ENCODE measurements at places on chromosomes 4 and X.

- no peak for DNase-seq
These were observed 12.5 kb upstream of the CD99 start for GRCh38 chrX:2678583-2678982.

DNA sequence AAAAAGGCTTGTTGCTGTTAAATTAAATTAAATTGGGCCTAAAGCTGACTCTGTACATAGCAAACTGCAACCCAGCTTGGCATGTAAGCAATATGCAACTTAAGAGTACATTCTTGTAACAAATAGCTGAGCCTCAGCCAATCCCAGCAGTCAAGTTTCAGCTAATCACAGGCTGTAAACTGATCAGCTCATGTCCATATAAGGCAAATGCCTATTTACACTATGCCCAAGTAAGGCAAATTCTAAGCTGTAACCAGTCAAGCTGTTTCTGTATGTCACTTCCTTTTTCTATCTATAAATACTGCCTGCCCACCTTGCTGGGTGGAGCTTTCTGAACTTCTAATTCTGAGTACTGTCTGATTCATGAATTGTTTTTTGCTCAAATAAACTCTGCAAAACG lies 429.1 kb upstream of the FTHL17 start:
- no peak for DNase-seq

- no peak for DNase-seq
These were observed 5.1 kb upstream of the OCRL start for GRCh38 chrX:129534816-129535578.

GRCh38 chr4:121594796-121595526 lies 101.8 kb downstream of the ANXA5 start:
- no peak for DNase-seq

DNA sequence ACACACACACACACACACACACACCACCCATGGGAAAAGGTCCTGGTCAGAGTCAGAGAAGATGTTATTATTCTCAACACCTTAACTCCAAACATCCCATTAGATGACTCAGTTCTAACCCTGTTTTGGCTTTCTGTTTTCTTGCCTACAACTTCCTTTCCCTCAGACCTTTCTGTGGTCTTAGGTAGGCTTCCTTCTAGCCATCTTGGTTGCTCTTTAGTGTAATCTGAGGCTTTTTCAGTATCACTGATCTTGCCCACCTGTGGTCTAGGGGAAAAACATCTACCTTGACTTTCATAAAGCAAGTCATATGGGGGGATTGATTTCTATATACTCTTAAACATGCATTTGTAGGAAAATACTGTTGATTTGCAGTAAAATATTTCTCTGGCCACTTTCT lies 56.9 kb downstream of the ATG4A start:
- DNase-seq = no peak

DNA sequence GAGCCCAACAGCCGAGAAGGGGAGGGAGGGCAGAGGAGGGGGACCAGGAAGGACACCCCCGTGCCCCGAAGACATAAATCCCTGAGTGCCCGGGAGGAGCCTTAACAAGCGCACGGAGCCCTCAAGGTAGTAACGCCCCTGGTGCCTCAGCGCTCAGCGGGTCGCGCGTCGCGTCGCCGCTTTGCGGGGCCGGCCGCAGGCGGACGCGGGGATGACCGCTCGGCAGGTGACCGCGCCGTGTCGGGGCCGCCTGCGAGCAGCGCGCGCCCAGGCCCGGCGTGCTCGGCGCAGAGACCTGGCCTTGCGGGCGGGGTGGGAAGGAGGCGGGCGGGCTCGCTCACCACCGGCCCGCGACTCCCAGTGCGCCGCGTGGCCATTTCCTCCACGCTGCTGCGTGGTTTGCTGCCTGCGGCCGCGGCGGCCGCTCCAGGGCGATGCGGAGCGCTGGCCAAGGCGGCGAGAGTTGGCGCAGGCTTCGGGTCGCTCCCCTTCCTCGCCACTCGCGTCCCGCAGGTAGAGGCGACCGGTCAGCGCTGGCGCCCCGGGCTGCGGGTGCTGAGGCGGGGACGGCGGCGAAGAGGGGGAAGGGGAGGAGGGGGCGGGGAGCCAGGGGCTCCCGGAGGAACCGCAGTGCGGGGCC lies 632 bp downstream of the CCSER1 start:
- DNase-seq = no peak
